AG04450 (cell line): ENCODE measurements at places on chromosomes 12 and 14. TPM values are rescaled to one million over a fixed set of nuclear protein-coding genes. Genes with fewer than 3 reads are reported as not detected.

Gene PPTC7
- polyA plus RNA-seq: 9.3 and 11.4 TPM in 2 replicates

Gene PLXNC1
- polyA plus RNA-seq: 3.8 and 4.8 TPM in 2 replicates

DNA sequence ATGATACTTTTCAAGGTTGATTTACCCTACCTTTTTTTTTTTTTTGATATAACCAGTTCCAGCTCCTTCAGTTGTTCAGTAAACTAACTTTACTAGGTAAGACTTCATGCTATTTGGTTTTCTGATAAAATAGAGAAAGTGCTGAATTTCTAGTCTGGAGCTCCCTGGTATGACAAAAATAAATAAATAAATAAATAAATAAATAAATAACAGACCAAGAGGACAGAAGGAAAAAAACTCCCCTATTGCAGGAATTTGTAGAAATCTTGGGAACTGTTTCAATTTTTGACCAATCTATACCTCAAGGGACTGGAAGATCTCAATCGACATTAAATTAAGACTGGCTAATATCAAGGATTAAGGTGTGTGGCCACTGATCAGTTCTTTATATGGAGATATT lies 230.7 kb upstream of the PDZRN4 start:
- no peak for DNase-seq

DNA sequence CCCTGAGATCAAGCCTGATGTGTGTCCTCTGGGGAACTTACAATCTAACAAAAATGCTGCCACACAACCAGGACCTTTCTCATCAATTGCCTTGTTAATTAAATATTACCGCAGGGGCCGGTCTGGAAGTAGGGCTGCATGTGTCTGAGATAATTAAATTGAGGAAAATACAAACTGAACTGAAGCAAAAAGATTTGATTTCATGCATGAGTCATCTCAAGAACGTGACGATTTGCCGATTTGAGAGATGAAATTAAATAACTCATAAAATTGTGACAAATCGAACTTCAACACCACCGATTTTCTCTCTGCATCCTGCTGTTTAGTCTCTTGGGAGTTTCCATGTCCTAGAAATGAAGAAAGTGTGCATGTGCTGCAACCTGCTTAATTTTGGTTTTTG lies 94.6 kb upstream of the DAAM1 start:
- DNase-seq: no peak

DNA sequence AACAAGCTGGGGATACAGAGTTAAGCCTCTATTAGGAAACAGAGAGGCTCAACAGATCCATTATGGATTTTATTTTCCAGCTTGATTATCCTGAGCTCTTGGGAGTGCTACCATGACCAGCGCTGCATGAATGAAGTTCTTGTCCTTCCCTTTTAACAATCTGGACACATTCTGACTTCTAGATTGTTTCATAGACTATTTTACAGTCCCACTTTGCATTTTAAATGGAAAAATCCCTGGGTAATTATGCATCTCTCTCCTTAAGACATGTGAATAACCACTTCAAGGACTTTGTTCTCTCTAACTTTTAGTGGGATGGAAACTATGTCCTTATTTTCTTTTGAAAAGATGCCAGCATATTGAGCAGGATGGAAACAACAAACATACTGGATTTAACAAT lies 2.0 kb downstream of the CCDC198 start:
- no peak for DNase-seq

GRCh38 chr12:45284096-45284901 lies 68.4 kb downstream of the ANO6 start:
- peak; percentile 61 for DNase-seq

DNA sequence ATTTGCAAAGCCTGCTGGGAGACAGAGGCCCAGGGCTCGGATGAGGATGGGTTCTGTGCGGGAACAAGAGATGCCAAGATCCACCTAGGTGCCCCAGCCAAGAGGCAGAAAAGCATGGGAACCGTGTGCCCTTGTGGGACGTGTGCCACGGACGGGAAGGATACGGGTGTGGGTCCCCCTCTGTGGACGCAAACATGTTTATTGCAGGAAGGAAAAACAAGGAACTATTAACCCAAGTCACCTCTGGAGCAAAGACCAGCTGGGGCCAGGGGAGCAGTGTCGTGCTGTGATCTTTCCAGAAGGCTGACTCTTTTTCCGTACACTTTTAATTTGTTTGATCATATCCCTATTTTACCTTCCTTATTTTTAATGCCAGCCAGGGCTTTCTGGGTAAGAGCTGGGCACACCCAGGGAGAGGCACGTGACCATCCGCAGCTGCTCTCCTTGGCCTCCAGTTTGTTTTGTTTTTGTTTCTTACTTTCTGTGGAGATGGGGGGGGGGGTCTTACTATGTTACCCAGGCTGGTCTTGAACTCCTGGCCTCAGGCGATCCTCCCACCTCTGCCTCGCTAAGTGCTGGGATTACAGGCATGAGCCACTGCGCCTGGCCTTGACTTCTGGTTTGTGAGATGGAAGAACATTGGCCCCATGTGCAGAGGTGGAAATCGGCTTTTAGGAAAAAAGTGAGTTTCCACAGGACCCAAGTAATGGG lies 20.7 kb downstream of the SCARB1 start:
- no peak for DNase-seq

DNA sequence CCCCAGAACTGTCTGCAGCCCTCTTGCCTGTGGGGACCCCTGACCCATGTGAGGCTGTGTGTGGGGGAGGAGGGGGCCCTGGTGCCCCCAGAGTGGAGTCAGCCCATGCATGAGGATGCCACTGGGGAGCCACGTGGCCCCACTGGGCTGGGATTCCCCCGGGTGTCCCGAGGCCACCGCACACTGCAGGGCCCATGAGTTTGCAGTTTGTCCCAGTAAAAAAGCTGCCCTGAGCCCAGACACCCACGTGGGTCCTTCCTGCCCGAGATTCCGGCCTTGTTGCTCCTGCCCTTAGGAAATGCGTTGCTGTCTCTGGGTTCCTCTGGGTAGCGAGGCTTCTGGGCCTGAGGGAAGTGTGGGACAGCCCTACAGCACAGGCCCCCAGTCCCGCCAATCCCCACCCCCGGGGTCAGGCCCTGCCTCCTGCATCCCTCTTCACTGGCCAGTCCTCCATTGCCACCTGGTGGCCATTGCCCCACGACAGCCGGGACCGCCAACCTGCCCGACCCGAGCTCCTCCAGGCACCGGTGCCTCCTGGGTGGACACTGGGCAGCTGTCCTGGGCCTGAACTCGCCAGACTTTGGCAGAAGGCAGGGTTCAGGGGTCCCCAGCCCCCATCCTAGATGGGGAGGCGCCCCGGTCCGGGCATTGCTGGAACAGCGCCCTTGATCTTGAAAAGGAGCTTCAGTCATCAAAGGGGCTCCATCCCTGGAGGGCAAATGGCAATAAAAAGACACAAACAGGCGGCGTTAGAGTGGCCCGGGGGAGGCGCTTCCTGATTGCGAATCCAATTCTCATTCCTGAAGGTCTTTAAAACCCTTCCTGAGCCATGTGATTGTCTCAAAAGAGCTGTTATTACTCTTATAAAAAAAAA lies 15.6 kb upstream of the C14orf180 start:
- no peak for DNase-seq

DNA sequence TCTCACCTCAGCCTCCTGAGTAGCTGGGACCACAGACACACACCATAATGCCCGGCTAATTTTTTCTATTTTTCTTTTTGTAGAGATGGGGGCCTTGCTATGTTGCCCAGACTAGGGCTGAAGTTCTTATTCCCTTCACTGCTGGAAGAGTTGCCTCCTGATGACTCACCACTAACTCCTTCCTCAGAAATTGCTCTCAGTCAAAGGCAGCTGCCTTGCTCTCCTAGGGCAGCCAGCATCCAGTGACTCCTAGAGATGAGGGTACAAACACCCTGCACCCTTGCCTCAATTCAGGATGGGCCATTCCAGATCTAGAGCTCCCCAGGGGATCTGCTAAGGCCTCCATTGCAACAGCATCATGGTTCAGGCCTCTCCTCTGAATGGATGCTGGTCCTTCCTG lies 54.0 kb upstream of the RASSF8 start:
- DNase-seq: no peak

GRCh38 chr12:52195065-52195730 lies 3.4 kb upstream of the KRT80 start:
- DNase-seq: no peak

DNA sequence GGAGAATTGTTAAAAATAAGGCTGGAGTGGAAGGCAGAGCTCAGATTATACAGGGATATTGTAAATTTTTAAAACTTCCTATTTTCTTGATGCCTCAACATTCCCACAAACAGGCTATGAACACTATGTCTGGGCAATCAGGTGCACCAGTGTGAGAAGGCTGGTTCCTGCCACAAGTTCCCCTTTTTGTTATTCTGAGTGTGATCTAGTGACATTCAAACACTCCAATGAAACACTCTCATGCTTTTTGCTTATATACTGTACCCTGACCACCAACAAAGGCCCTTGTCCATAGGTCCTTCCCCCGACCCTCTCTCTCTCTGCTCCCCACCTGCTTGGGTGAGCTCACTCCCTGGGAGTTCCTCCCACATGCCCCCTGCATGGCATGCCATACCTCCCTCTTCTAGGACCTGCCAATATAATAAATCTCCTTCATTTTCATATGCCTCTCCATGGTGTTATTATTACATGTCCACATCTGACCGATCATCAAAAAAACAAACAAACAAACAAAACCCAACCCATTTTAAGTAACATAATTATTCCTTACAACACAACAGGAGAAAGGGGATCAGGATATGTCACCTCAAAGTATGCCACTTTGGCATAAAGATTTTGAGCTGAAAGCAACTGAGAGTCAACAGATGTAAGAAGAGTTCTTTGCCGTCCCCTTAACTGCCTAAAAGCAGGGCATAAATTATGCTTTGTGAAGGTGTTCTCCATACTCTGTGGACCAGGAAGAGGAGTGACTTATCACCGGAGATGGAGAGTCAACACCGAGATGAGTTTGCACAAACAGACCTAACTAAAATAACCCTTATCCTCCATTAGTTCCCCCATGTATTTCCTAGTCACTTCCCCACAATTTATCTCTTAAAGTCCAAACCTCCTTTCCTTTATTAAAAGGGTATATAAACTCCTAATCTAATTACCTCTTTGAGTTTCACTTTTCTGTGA lies 42.5 kb upstream of the CATSPERB start:
- DNase-seq: no peak

GRCh38 chr12:53775478-53776145 lies 23.8 kb upstream of the CISTR start:
- DNase-seq: no peak

- no peak for DNase-seq
These were observed 329.4 kb upstream of the SOX5 start for GRCh38 chr12:24278832-24279231.

DNA sequence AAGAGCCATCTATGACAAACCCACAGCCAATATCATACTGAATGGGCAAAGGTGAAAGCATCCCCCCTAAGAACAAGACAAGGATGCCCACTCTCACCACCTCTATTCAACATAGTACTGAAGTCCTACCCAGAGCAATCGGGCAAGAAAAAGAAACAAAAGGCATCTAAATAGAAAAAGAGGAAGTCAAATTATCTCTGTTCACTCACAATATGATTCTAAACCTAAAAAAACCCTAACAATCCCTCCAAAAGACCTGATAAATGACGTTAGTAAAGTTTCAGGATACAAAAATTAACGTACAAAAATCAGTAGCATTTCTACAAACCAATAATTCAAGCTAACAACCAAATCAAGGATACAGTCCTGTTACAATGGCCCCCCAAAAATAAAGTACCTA lies 26.9 kb downstream of the MDM1 start:
- no peak for DNase-seq

DNA sequence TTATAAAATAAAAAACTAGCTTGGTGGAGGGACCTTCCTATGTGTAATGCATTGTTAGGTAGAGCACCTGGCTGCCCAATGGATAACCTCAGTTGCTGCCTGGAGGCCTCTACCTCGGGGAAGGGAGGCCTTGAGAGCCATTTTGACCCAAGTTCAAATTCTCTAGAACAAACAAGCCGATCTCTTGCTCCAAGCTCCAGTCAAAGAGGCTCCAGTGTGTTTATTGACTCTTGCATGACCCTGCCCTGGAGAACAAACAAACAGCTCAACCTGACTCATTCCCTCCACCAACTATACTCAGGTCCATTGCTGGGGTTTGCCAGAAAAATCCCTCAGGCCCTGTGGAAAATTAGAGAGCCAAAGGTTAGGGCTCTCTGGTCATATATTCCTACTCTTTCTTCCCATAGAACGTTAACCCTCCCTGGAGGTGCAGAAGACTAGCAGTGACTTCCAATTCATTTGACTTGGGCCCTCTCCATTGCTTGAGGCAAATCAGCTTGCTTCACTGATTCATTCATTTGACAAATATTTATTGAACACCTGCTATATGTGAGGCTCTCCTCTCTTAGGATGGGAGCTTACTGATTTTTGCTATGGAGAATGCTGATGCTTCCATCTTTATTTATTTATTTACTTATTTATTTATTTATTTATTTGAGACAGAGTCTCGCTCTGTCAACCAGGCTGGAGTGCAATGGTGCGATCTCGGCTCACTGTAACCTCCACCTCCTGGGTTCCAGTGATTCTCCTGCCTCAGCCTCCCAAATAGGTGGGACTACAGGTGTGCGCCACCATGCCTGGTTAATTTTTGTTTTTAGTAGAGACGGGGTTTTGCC lies 73.7 kb upstream of the CISTR start:
- no peak for DNase-seq

DNA sequence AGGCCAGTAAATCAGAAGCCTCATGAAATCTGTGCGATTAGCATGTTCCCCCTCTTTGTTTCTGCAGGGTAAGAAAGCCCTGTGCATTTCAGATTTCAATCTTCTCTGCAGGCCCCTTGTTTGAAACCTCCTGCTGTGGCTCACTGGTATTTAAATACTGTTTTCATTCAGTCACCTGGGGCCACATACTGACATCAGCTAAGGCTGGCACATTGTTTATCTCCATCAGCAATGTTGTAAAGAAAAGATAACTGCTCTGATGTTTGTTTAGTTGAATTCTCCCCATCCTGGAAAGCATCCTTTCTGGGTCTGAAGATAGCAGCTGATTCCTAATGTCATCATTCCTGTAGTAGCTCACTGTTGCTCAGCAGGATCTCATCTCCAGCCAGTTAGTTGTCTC lies 554.9 kb downstream of the NRXN3 start:
- no peak for DNase-seq

DNA sequence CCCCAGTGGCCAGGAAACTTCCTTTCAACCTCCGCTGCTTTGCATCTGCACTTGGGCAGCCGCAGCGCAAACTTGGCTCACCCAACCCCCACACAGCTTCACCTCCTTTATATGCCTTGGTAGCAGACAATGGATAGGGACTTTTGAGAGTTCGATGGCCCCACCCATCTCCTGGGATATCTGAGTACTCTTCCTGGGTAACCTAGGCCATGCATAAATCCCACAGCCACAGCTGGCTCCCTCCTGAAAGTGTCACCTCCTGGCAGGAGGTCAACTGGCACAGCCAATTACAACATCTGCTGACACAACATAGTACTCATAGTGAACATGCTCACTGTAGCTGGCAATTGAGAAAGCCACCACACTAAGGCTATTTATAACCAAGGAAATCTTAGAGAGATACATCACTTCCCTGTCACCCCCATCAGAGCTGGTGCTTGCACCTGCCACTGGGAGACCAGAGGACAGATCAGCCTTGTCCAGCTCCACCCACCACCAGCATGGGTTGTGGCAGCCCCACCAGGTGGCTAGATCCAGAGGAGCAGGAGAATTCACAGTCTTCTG lies 410.0 kb downstream of the SYT1 start:
- DNase-seq: no peak
